ENCODE measurements at places on chromosomes 7 and 10.

DNA sequence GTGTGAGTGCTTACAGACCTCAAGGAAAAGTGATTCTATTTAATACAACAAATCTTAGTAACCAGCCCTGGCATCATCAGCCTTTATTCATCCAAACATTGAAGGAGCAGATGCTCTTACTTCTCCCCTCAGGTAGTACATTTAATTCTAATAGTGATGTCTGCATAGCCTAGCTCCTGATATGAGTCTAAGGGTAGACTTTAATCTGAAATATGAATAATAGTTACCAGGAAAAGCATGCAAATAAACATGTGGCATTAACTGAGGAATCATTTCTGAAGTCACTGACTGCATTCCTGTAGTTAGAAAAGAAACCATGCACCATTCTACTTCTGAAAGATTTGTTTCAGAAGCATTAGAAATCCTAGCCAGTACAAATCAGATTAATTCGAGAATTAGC, 25.7 kb upstream of the LMBR1 start:
- no peak for DNase-seq

DNA sequence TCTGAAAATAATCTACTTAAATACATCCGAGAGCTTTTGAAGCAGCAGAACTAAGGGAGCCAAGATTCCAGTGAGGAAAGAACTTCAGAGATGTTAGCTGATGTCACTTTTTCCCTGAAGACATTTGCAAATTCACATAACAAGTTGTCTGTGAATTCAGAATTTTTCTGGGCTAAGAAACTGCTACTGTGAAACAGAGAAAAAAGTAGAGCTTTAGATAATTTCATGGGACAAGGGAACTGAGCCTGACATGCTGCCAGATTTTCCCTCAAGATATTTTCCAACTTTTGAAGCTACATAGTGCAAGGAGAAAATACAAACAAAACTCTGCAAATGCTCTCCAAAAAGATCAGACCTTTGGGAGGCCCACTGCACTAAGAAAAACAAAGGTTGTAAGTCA, 484.2 kb downstream of the ANKRD7 start:
- no peak for DNase-seq

GRCh38 chr10:46266306-46266985, 20.4 kb upstream of the ANTXRL start:
- no peak for DNase-seq

DNA sequence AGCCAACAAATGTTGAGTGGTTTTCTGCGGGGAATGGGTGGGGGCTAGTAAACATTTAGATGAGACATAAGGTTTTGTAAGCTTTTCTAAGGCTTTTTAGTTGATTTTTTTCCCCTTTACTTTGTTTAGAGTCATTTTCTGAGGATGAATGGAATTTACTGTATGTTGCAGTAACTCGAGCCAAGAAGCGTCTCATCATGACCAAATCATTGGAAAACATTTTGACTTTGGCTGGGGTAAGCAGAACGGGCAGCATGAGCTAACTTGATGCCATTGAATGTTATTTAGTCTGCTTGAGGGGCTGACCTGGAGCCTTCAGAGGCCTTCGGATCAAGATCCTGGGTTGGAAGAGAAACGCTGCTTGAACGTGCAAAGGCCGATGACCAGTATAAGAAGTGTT, 37.3 kb downstream of the FBH1 start:
- DNase-seq: peak; percentile 41

DNA sequence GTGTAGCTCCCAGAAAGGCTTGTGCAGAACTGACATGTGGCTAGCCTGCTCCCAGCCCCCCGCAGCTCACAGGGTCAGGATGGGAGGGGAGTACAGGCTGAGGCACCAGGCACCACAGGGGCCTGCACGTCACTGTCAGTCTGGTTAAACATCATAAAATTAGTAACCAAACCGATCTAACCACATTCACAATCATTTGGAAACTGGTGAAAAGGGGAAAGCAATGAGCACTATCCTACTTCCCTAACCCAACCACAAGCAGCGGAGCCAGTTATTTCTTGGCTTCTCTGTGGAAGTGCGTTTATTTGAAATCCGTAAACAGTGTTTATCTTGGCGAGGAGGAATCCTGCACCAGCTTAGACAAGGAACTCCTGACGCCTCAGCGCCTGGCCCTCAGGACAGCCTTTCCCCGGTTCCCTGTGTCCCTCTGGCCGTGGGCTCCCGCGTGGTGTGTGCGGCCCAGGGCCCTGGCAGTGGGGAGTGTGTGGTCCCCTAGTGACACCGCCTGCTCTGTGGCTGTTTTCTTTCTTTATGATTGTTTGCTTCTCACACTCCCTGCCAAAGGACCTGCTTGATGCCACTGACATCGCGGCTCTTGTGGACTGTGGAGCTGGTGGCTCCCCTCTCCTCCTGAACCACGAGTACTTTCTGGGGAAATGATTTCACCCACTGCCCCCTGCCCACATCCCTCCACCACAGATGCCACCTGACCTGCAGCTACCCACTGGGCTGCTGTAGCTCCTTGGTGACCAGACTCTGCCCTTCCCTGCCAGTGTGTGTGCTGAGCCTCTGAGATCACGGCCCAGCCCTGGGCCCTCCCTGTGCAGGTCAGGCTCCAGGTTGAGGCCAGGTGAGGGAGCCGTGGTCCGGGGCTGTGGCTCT, 38.0 kb downstream of the INPP5A start:
- DNase-seq: peak; percentile 85

DNA sequence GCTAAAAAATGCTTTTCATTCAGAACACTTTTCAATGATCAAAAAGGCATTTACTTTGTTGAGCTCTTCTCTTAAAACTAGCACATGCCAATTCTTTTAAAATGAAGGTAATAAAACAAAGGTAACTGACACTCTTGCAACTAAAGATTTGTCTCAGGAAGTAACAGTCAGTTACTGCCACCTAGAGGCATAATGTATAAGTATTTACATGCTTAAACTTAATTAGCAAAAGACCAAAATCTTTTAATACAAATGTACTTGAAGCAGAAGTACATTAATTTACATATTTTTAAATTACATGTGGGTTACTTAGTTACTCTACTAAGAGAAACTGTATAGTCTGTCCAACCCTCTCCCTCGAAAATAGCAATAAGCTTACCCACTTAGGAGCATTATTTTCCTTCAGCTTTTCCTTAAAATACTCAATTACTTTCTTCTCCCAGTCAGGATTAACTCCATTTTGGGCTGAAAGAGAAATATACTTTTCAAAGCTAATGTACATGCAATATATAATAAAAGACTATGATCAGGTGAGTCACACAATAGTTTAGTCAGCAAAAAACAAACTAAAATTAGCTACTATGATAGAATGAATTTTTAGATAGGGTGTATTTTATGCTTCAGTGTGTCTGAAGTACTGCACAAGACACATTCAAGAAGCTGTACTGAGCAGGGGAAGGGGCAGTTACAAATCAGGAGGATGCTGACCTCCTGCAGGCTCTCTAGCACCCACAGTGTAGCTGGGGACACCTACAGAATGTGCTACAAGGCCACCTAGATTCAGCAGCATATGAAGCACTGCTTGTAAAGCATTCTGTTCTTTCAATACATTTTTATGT, 13.0 kb downstream of the MCMBP start:
- peak; percentile 45 for DNase-seq

GRCh38 chr10:74821501-74821900, 4.9 kb upstream of the KAT6B start:
- DNase-seq: no peak

GRCh38 chr7:36765605-36766004, 41.3 kb upstream of the AOAH start:
- no peak for DNase-seq

- DNase-seq: peak; percentile 48
Observed at GRCh38 chr10:115903207-115903606, 369.8 kb downstream of the GFRA1 start.

- no peak for DNase-seq
Observed at GRCh38 chr7:66896441-66896840, 24.6 kb upstream of the TMEM248 start.

GRCh38 chr10:113415246-113415645, 137.6 kb upstream of the HABP2 start:
- DNase-seq: peak; percentile 46

DNA sequence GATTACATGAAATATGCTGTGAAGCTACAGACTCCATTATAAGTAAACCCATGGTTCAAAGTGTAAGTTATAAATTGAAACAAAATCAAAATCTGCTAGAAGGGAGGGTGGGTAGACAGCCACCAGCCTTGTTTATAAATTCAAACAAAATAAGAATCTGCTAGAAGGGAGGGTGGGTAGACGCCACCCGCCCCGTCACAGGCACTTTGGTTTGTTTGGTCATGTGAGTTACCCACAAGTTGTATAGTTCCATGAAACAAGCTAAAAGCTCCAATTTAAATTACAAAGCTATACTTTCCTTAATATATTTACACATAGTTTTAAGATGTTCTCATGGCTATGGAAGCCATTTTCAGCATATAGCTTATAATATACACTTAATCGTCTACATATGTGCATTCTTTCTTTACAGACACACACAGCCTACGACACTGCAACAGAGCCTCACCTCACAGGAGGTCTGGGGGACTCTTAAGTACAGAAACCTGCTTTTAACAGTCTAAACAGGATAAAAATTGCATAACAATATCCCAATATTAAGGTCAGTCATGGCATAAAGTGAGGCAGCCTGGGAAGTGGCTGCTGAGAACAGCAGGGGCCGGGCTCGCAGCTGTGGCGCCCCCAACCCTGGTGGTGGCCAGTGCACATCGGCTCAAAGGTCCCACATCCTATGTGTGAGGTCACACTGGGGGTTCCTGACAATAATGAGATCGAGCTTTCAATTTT, 28.1 kb upstream of the NCAPG2 start:
- peak; percentile 55 for DNase-seq

GRCh38 chr7:20906801-20907453, 120.2 kb upstream of the SP8 start:
- no peak for DNase-seq

- peak; percentile 79 for DNase-seq
Observed at GRCh38 chr7:34373940-34374339, 284.1 kb upstream of the NPSR1 start.

DNA sequence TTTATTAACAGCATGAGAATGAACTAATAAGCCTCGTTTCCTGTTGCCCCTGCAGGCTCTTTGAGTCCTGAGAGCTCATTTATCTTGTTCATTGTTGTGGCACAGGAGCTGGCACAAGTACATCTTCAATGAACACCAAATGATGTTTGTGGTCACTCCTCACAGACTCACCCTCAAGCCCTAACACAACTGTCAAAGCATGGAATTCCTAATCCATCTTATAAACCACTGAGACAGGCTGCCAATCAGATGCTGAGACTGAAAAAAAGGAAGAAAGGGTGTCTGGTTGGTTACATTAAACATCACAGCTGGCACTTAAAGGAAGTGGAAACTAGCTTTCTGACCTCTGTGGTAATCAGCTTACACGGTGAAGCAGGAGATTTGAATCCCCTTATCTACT, 7.7 kb upstream of the CCDC172 start:
- DNase-seq: no peak

DNA sequence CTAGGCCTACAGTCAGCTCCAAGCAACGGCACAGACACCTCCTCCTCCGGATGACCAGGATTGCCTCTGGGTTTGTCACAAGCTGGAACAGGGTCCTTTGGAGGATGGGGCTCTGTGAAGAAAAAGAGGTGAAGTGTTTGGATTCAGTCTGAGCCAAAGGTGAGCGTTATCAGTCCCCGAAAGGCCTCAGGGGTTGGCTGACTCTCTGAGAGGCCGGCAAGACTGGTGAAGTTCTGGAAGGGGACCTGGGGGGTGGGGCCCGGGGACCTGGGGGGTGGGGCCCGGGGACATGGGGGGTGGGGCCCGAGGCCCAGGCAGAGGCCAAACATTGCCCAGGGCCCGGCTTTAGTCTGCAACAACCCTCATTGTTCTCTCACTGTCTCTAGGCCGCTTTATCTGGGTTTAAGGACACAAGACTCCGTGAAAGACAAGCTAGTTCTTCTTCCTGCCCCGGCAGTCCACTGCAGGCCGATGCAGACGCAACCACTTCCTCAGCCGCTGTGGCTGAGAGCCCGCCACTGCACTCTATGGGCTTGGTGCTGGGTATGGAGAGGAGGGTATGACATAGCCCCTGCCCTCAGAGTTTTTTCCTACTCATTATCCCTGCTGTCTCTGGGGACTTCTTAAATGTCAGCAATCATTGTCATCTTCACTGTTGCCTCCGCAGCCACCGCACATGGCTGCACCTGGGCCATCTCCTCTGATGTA, 27.4 kb upstream of the PSAP start:
- no peak for DNase-seq

- DNase-seq: no peak
Observed at GRCh38 chr10:12719365-12719764, 282.1 kb downstream of the CCDC3 start.

DNA sequence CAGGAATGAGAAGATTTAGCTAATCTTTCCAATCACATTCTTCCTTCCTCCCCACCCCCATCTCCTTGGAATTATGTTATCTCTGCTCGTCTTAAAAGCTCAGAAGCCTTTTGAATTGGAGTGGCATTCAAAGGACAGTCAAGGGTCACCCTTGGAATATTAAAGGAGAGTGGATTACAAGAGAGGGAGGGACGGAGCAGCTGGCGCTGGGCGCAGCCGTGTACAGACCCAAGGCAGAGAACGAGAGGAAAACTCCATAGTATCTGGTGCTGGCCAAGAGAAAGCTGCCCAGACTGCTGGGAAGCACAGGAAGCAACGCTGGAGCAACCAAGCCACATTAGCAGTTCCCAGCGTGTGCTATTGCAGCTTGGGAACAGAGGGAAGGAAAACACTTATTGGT, 95.7 kb downstream of the POU6F2 start:
- peak; percentile 14 for DNase-seq

DNA sequence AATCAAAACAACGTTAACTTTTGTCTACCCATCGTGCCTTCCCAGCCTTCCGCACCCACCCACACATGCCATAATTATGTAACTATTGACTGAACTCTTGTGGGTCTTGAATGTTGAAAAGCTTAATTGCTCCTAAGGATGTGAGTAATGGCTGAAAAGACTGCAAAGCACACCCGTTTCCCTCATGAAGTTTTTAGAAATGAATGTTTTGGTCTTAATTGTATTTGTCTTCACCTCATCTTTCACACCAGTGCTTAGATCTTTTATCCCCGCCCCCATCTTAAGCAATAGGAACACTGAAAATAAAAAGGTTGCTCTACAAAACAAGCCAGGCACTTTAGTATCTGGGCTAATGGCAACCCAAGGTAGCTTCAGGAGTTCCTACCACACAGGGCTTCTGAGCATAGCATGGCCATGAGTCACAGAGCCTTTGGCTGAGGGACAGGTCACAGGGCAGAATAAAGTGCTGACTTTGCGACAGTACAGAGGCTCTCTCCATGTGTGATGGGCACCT, 690.5 kb downstream of the PARD3 start:
- peak; percentile 72 for DNase-seq
